Sigmoid colon (tissue), 7 donors: ENCODE measurements at places on chromosomes 3 and 15. TPM values are rescaled to one million over a fixed set of nuclear protein-coding genes. Genes with fewer than 3 reads are reported as not detected.

DNA sequence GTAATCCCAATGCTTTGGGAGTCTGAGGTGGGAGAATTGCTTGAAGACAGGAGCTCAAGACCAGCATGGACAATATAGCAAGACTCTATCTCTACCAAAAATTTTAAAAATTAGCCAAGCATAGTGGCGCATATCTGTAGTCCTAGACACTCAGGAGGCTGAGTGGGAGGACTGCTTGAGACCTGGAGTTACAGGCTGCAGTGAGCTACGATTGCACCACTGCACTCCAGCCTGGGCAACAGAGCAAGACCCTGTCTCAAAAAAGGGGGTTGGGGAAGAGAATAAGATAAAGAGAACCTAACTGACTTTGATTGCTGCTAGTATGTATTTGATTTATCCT is 755 bp downstream of the CD200R1 start:
- no peak for DNase-seq

- peak; percentile 89 for DNase-seq
Observed at GRCh38 chr3:172201136-172201869, 161.9 kb downstream of the FNDC3B start.

- DNase-seq = no peak
Observed at GRCh38 chr3:52915294-52915693, 17.9 kb upstream of the STIMATE start.

CHL1 gene
- 42.1 TPM for total RNA-seq

- no peak for DNase-seq
Observed at GRCh38 chr3:94775746-94776145, 712.9 kb downstream of the NSUN3 start.
